ENCODE measurements at places on chromosomes 7 and 10.

GRCh38 chr7:99368750-99369389 is 5.7 kb upstream of the ARPC1B start:
- no peak for DNase-seq

- no peak for DNase-seq
These were observed 38.8 kb upstream of the SLC29A3 start for GRCh38 chr10:71280216-71280615.

- no peak for DNase-seq
These were observed 216.8 kb downstream of the SNX10 start for GRCh38 chr7:26508481-26508880.

DNA sequence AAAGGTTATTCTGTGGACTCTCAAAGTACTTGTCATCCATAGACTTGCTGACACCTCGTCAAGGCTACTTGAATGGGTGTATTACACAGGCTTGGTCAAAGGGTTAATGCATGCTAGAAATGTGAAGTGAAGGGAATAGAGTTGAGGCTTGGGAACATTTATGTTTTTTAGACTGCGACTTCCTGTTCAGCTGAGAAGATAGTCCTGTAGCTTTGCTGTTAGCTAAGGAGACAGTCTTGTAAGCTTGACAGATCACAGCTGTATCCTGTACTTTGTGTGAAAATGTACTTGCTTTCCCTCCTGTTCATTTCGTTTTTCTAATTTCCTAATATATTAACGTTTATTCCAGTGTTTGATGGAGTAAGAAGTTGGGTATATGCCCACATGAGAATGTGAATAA is 52.1 kb downstream of the ADD3 start:
- DNase-seq = no peak

DNA sequence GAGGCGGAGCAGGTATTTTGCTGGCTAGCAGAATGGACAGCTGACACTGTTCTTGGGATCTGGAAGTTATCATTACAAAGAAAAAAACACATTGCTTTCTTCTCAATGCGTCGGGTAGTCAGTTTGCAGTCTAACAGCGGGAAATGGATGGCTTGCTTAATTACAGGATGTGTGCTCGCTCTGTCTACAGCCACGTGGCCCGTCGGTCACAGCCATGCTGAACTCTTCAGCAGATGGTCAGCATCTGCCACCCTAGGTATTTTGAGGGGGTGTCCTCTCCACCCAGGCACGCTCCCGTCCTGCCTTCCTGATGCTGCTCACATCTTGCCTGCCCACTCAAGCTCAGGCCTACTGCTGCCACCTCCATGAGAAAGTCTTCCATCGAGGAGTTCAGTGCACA is 20.4 kb upstream of the INMT start:
- no peak for DNase-seq

DNA sequence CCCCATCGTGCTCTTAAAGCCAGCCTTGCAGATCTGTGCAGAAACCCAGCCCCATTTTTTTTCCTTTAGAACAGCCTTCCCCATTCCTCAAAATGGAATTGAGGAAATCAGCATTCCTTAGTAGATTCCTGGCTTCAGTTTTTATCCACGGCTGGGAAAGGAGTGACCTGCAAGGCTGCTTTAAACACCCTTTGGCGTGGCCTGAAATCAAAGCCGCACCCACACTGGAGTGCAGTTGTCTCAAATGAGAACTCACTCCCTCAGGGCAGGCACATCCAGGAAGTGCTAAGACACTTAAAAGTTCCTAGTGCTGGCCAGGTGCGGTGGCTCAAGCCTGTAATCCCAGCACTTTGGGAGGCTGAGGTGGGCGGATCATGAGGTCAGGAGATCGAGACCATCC is 34.8 kb downstream of the HTR5A start:
- no peak for DNase-seq

All from cortex of kidney (tissue), 1 donor.